Activated T-cell treated with anti-CD3 and anti-CD28 coated beads, Interleukin-2, amount 50 U/mL, for 1 hour (primary cell): ENCODE measurements at places on chromosomes 2 and 18.

- no peak for DNase-seq
Measured at GRCh38 chr2:108960006-108960405, 29.0 kb downstream of the EDAR start.

DNA sequence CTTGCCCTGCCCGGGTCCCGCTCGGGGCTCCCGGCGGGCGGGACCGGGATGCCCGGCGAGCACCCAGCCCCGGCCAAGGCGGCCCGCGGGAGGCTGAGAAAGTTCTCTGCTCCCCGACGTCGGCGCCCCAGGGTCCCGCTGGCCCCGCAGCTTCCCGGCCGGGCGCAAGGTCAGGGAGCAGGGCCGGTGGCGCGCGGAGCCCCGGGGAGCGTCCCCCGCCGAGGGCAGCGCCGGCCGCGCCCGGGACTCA lies 331 bp downstream of the SERPINE2 start:
- no peak for DNase-seq

DNA sequence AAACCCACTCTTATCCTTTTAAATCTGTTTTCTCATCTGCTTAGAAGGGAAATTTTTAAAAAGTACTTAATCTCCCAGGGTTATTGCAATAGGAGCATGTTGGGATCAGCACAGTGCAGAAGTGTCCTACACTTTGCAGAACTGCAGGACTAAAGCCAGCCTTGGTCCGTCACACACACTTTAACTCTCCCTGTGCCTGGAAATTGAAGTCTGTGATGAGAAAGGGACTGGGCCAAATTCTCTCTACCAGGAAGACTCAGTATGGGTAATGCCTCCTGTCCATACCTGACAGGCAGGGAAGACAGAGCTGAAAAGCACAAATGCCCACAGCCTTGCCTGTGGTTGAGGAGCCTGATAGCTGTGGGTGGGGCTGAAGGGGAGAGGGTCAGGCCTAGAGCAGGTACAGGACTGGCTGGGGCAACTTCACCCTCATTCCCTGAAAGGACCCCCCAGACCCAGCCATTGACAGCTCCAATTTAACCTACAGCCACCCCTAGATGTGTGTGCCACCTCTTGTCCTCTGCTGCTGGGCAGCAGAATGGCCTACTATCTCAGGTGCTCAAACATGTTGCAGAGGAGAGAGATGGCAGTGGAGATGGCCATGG lies 377.2 kb upstream of the KLHL29 start:
- DNase-seq: no peak

- DNase-seq: no peak
Measured at GRCh38 chr2:10428355-10428754, 19.8 kb downstream of the ODC1 start.

DNA sequence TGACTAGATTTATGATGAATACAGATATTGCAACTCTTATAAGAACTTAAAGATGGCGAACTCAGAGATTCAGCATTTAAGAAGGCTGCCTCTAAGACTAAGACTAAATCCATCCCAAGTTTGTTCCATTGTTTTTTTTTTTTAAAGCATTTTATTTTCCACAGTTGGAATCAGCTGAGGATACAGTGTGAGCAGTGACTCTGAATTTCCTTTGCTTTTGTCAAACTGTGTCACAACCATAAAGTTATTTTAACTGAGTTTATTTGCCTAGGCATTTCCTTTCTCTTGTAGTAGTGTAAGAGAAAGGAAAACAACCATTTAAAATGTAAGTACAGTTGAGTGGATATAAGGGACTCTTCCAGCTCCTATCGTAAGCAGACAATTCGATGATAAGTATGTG lies 63.9 kb downstream of the ZEB2 start:
- no peak for DNase-seq

- no peak for DNase-seq
Measured at GRCh38 chr2:178865999-178866398, 58.8 kb upstream of the TTN start.

GRCh38 chr2:64985447-64985846 lies 3.8 kb upstream of the SLC1A4 start:
- no peak for DNase-seq

DNA sequence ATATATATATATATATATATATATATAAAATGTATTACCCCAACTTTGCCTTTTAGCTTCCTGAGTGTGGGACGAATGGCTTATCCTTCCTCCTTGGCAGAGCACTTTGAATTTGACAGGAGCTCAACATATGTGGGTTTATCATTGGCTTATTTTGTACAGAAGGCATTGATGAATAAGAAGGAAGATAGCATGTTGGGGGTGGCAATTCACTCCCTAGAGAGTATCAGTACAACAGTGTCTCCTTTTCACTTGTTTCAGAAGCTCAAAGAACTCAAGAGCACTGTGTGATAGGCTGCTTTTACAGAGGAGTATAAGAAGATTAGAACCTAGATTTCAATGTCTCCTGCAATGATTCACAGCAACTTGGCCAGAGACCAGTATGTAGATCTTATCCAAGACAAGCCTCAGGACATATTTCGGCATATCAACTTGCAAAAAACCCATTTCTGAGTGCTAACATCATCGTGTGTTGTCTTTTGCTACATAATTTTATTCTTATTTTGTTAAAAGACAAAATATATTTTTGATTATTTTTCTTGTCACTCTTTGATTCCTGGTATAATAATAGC lies 345.8 kb downstream of the SOCS6 start:
- no peak for DNase-seq

- no peak for DNase-seq
Measured at GRCh38 chr2:112491946-112492345, 10.0 kb downstream of the TTL start.

- DNase-seq: peak; percentile 79
Measured at GRCh38 chr18:80157708-80158343, 48.8 kb downstream of the ADNP2 start.
